ENCODE measurements at places on chromosomes 7 and 10.

- no peak for DNase-seq
These were observed 330.8 kb downstream of the EXOC4 start for GRCh38 chr7:133583545-133584171.

DNA sequence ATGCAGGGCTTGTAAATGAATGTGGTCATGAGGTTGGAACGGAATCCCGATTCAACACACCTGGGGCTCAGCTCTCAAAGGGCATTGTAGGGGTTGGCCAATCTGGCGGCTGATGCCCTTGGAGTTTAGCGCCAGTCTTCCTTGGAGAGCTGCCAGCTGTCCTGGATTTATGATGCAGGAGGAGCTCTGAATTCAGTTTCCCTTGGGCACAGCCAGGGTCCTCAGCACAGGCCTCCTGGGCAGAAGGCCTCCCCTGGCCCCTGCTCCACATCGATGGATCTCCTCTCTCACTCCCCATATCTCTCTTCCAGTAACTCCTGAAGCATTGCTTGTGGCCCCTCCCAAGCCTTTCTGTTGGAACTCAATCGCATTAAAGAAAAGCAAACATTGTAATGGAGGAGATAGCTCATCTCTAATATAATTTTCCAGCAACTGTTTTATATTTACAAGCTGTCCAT, 985 bp upstream of the CYTH3 start:
- DNase-seq, result no peak

- no peak for DNase-seq
These were observed 570.9 kb upstream of the FOXK1 start for GRCh38 chr7:4111166-4111565.

DNA sequence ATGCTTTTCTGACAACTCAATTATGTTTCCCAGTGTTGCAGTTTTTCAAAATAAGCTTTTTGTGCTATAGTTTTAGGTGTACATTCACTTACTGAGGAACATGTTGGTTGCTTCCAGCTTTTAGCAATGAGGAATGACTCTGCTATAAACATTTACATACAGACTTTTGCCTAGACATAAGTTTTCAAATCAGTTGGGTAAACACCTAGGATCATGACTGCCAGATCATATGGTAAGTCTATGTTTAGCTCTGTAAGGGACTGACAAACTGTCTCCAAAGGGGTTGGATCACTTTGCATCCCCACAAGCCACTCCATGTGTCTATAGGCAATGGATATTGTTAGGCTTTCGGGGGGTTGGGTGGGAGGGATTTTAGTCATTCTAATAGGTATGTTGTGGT, 10.8 kb upstream of the GRID2IP start:
- no peak for DNase-seq

- DNase-seq, result no peak
These were observed 93.0 kb upstream of the CYP26C1 start for GRCh38 chr10:92967641-92968040.

DNA sequence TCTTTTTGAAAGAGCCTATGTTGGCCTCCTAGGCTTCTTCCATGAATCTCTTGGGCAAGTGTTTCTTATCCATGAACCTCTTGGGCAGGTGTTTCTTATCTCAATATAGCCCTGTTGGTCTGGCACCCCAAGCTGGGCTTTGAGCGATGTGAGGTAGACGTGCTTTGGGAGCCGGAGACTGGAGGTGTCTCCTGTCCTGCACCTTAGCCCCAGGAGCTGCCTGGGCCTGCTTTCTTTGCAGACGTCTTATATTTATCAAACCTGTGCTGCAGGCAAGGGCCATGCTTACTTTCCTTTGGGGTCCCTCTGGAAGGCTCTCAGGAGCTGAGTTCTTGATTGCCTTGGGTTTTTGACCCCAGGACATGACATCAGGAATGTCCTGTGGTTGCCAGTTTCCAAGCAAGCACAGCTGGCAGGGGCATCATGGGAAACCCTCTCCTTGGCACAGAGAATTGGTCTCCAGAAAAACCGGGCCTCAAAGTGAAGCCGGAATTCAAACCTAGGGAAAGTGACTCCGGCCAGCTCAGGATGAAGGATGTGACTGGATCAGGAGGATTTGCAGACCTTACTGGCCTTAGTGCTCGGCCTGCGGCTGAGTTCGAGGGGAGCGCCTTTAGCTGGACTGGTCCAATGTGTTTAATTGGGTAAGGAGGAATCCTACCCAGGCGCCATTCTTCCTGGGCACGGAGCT, 2.8 kb downstream of the JAKMIP3 start:
- DNase-seq, result no peak

DNA sequence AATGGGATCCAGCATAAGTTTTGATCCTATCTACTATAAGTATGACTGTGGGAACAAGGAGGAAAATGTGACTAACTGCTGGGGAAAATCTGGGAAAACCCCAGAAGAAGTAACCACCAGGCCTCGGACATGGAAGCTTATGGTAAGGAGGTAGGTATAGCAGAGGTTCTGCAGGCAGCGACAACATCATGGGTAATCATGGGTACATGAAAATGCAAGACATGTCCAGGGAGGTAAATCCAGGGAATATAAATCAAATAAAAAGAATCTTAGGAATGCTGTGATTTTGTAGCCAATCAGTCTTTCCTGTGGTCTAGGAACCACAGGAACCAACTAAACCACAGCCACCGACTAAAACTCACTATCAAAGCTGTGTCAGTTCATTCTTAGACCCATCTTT, 168.3 kb upstream of the NPY start:
- DNase-seq, result no peak

DNA sequence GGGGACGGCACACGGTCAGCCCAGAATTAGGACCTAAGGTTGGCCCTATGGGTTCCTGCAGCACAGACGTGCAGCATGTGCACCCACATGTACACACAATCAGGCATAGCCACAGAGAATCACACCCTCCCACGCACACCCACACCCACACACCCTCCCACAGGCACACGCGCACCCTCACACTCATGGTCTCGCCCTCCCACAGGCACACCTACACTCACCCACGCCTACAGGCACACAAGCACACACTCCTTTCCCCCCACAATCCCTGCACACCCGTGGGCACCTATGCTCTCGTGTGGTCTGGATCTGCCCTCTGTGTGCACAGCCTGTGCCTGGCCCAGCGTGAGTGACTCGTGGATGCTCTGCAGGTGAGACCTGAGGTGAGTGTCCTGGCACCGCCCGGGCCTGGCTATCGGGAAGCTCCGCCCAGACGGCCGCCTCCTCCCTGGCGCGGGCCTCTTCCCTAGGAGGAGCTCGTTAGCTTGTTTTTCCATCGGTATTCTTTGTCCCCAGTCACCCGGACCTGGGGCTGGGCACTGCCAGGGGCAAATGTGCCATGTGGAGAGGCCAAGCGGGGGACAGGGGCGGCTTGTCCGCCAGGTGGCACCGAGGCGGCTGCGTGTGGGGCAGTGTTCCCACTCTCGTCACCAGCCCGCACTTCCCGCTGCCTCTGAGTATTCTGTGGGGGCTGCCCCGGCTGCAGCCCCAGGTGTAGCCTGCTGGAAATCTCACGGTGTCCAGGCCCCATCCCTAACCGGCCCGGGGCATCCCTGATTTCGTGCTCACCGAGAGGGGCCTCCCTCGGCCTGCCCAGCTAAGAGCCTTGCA, 110.2 kb upstream of the FAM20C start:
- no peak for DNase-seq

- peak; percentile 42 for DNase-seq
These were observed 572 bp downstream of the CHST12 start for GRCh38 chr7:2403718-2404648.

DNA sequence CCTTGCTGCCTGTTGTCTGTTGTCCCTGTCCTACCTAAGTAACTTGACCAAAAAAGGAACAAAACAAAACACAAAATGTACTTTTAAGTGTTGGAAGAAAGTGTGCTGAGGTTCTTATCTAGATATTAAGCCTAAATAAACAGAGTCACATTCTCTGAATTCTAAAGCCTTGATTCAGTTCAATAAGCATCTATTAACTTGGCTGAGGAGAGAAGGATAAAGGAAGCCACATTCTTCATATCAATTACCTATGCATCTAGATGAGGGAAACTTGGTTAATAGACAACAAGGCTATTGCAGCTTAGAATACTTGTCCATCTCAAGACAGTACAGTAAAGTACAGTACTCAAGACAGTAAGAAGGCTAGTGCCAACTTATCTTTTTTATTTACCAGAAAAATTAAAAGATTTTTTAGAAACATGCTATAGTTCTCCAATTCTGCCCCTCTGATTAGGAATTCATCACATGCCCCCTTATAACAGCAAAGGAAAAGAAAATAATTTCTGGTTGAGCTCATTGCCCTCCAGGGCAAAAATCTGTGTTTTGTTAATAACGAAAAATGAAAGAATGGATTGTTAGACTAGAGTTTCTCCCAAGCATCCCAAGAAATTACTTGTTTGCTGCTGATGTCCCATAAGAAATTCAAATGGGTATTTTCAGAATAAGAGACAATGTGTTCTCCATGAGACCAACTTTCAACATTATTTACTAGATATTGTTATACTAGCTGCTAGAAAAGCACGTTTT, 546.5 kb upstream of the SEMA3D start:
- DNase-seq, result no peak

GRCh38 chr7:22413211-22413610, 56.3 kb upstream of the RAPGEF5 start:
- DNase-seq, result no peak

GRCh38 chr10:70909326-70909935, 21.1 kb upstream of the PCBD1 start:
- no peak for DNase-seq

DNA sequence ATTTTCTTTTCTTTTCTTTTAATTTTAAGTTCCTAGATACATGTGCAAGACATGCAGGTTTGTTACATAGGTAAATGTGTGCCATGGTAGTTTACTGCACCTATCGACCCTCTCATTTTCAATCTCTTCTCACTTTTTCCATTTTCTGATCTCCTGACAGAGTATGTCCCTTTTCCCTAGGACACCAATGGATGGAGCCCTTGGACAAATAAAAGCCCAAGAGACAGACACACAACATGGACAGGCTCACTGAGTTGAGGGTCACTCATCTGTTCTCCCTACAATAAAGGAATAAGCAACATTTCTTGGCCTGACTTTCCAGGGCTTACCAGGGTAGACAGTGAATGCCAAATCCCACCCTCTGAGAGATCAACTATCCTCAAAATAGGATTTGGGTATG, 15.2 kb upstream of the UBE2D1 start:
- DNase-seq, result peak; percentile 83

- DNase-seq, result no peak
These were observed 227.2 kb downstream of the NSUN6 start for GRCh38 chr10:18424200-18424599.

DNA sequence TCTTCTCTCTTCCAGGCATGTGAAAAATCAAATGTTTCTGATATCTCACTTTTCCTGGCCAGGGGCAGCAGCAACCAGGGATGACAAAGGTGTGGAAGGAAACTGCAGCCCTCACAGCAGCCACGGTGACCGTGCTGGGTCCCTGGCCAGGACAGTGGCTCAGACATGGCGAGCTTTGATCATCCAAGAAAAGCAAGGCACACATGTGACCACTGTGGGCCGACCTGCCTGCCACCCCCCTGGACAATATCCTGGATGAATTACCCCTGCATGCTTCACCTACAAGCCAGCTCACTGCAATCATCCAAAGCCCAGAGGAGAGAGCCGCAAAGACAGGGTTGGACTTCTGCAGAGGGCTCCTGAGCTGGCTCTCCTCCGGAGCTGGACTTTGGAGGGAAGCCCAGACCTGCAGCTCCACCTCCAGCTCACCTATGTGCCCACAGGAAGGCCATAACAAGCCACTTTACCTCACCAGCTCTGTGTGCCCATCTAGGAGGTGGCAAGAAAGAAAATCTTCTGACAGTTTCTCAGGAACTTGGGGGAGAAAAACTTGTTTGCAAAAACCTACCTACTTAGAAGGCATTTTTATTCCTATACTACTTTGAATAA, 2.7 kb downstream of the CHST15 start:
- no peak for DNase-seq

- no peak for DNase-seq
These were observed 7.6 kb downstream of the PRXL2A start for GRCh38 chr10:80415734-80416478.

Measured in umbilical cord (tissue), 2 donors.